MCF 10A (cell line): ENCODE measurements at places on chromosomes 11 and 22.

DNA sequence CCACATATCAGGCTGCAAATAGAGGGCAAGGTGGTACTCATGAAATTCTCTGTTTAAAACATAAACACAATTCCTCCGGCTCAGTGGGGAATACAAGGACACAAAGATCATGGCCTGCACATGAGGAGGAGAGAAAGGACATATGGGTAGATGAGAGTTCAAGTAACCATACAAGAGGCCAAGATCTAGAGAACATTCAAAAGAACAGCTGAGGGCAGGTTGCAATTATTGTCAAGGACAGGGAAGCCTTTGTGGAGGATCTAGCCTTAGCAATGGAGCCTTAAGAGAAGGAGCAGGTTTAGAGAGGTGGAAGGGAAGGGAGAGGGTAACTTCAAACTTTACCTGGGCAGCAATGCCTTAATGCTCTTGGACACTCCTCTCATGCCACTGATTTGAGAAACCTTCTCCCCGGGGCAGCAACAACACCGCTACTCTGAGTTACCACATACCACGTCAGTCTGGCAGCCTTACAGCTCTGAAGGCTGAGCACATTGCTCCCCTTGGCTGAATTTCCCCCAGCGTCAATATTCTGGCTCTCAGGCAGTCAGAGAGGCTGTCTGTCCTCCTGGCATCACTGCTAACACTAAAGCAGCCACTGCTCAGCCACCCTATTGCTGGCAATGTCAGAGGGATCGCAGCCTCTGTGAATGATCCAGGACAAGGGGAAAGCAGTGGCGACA, 55.5 kb downstream of the CLPB start:
- no peaks in the 10 kb centered on the region for H3K4me1 ChIP-seq
- H3K36me3 ChIP-seq, result no peaks in the 10 kb centered on the region
- H3K27me3 ChIP-seq, result no peaks in the 10 kb centered on the region
- no peak for DNase-seq

- no peak overlapping the region for H3K4me3 ChIP-seq
- H3K4me1 ChIP-seq, result peaks cover 23% of the 10 kb centered on the region
- peaks cover 41% of the 10 kb centered on the region for H3K36me3 ChIP-seq
- no peaks in the 10 kb centered on the region for H3K27me3 ChIP-seq
- no peak for DNase-seq
- peak overlapping the region; percentile 39 for H3K27ac ChIP-seq
Observed at GRCh38 chr22:27881421-27881820, 37.6 kb downstream of the PITPNB start.

- H3K36me3 ChIP-seq, result no peaks in the 10 kb centered on the region
- H3K4me3 ChIP-seq, result no peak overlapping the region
- H3K27me3 ChIP-seq, result no peaks in the 10 kb centered on the region
- DNase-seq, result no peak
- no peak overlapping the region for H3K27ac ChIP-seq
- peaks cover 7% of the 10 kb centered on the region for H3K4me1 ChIP-seq
Observed at GRCh38 chr11:111370902-111371578, 8.0 kb downstream of the POU2AF1 start.

GRCh38 chr22:26828311-26828710, 170.9 kb downstream of the MIAT start:
- H3K4me1 ChIP-seq, result no peaks in the 10 kb centered on the region
- no peaks in the 10 kb centered on the region for H3K36me3 ChIP-seq
- no peak overlapping the region for H3K27ac ChIP-seq
- no peak overlapping the region for H3K4me3 ChIP-seq

DNA sequence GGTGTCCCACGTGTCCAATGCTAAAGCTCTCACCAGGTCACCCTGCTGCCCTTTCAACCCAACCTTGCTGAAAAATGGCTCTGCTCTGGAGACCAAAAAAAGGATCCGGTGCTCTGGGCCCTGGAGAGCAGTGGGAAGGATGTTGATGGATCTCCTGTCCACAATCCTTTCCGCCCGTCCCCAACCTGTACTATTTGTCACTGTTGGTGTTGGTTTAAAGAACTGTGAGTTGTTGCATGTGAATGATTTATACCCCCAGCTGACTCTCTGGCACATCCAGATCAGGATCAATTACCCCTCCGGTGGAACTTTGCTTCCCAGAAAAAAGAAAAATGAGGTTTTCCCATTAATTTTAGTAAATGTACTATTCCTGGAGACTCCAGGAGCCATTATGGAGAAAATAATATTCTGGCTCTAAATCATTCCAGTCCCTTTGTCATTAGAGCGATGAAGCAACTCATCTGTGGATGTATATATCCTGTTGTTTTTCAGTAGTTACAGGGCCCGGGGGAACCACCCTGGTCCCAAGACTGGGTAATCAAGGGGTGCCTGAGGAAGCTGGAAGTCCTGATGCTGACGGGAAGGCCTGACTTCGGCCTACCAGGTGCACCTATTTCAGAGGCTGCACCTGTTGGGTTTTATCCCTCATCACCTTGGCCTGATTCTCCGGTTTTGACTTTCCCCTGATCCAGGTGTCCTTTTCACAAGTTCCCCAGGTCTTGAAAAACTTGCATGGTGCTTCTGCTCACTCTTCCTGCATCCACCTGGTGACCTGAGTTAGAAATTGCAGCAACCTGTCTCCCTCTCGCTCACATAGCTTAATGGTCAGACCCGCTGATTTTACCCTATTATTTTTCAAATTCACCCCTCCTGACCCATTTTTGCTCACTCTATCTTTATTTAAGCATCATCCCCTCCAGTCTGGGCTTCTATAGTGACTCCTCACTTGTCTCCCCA, 209.2 kb upstream of the SEZ6L start:
- no peak for DNase-seq
- H3K4me3 ChIP-seq, result no peak overlapping the region
- H3K27me3 ChIP-seq, result peaks cover 39% of the 10 kb centered on the region
- no peaks in the 10 kb centered on the region for H3K4me1 ChIP-seq
- H3K36me3 ChIP-seq, result peaks cover 5% of the 10 kb centered on the region

DNA sequence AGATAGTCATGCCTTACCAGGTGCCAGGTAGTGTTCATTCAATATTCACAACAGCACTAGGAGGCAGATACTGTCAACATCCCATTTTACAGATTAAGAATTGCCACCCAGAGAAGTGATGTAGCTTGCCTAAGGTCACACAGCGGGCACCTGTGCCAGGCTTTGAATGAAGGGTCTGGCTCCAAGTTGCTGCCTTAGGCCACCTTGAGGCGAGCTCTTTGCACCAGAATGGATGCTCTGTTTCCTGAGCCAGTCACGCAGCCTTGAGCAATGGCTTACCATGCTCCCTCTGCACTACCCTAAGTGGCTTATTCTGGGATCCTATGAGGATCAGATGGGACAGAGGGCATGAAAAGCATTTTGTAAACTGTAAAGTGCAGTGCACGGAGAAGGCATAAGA, 25.1 kb upstream of the TIMP3 start:
- H3K27ac ChIP-seq, result no peak overlapping the region
- no peaks in the 10 kb centered on the region for H3K36me3 ChIP-seq
- no peak for DNase-seq
- peaks cover 11% of the 10 kb centered on the region for H3K4me1 ChIP-seq

DNA sequence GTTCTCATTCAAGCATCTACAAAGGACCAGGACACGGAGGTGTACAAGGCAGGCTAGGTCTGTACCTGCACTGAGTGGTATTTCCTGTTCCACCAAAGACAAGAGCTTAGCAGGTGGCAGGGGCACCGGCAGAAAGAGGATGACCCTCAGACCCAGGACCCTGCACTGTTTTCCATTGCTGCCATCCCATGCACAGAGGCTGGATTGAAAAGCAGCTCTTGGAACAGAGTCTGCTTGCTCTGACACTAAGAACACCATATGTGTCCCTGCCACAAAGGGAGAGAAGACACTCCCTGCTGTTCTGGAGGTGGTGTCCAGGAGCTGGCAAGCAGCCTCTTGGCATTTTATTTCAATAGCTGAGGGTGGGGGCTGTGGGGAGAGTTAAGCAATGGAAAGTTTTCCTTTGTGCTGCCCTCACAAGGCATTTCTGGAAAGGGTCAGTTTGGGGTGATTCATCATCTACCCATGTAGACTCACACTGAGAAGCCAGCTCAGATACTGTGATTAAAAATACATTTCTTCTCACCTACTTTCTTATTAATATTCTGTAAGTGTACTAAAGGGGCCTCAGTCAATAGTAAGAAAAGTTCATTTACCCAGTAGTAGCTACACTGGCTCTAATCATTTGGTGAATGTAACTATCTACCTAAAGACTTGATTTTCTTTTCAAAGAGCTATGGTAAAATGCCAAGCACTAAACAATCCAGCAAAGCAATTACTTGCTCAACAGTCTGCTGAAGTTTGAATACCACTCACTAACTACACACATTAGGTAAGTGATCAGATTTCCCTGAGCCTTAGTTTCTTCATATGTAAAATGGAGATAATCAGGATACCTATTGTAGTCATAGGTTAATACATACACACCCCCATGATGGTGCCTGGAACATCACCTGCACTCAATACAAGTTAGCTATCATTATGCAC, 55.2 kb downstream of the SLC1A2 start:
- H3K4me1 ChIP-seq, result peaks cover 47% of the 10 kb centered on the region
- no peaks in the 10 kb centered on the region for H3K36me3 ChIP-seq

GRCh38 chr11:106326087-106326486, 248.6 kb downstream of the AASDHPPT start:
- H3K36me3 ChIP-seq, result peaks cover 7% of the 10 kb centered on the region
- H3K27me3 ChIP-seq, result no peaks in the 10 kb centered on the region

DNA sequence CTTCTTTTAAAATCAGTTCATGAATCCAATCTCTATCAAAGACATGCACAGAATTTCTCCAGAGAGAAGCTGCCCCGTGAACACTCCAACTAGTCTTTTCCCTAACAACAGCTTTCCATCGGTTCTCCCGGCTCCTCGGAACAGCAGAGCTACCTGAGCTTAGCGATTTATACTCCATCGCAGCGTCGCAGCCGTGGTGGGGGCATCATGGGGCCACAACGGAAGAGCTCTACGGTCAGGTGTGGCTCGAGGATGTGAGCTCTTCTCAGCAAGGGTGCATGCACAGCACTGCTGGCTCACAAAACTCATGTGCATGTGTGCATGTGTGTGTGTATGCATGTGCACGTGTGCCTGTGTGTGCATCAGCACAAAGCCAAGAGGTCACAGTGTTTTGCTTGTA, 11.7 kb upstream of the MOB2 start:
- DNase-seq, result no peak
- H3K4me3 ChIP-seq, result no peak overlapping the region
- peaks cover 18% of the 10 kb centered on the region for H3K36me3 ChIP-seq
- H3K27me3 ChIP-seq, result no peaks in the 10 kb centered on the region

DNA sequence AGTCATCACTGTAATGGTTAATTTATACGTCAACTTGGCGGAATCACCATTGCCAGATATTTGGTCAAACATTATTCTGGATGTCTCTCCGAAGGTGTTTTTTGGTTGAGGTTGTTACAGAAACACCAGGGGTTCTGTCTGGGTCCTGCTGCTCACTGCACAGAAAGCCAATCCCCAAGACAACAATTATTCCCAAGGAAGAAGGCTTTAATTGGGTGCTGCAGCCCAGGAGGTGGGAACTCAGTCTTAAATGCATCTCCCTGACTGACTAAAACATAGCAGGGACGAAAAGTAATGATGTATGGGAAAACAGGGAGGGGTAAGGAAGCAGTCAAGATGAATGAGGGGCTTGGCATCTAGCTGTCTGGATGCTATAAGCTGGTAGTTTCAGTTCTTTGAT, 331.3 kb downstream of the TBC1D22A start:
- no peak overlapping the region for H3K27ac ChIP-seq
- H3K4me3 ChIP-seq, result no peak overlapping the region
- peaks cover 31% of the 10 kb centered on the region for H3K4me1 ChIP-seq

DNA sequence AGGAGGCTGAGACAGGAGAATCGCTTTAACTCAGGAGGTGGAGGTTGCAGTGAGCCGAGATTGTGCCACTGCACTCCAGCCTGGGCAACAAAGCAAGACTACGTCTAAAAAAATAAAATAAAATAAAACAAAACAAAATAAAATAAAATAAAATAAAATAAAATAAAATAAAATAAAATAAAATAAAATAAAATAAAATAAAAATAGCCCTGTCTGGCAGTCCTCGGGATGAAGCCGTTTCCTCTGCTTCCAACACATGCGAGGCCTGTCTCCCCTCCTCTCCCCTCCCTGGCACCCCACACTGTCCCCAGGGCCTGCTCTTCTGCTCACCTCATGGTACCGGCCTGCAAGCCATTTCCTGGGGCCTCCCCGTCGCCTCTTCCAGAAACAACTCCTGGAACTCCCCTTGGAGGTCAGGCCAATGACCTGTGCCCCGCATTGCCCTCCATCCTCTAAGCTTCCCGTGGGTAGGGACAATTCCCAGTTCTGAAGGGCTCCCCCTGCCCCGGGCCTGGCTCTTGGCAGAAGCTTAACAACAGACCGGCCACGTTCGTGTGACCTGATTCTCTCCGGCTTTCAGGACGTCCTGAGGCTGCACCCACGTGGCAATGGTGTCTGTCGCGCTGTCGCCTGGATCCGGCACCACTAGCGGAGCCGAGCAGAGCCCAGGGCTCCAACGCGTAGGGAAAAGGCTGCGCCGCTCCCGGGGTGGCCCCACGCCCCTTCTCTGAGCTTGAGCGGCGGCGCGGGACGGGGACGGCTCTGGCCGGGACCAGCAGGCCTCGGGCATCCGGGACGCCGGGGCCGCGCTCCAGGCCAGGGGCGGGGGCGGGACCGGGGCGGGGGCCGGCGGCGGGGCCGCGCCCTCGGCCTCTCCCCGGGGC, 456 bp upstream of the PARVB start:
- peaks cover 19% of the 10 kb centered on the region for H3K4me1 ChIP-seq
- no peaks in the 10 kb centered on the region for H3K27me3 ChIP-seq
- peak; percentile 8 for DNase-seq

DNA sequence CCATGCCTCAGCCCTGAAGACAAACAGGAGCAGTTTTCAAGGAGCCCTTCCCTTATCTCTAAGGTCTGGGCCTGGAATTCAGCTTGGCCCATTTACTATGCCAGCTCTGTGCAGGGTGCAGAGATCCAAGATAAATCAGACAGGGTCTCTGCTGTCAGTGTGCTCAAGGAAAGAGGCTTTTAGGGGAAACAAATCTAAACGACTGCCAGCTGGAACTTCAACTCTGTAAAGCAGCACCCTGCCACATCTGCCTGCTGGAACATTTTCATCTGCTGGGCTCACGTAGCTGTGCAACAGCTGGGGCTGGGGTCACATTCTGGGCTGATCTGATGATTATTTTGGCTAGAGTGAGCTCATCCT, 19.8 kb upstream of the EHF start:
- no peak overlapping the region for H3K27ac ChIP-seq
- H3K4me3 ChIP-seq, result no peak overlapping the region
- no peaks in the 10 kb centered on the region for H3K36me3 ChIP-seq
- H3K4me1 ChIP-seq, result peaks cover 36% of the 10 kb centered on the region
- no peaks in the 10 kb centered on the region for H3K27me3 ChIP-seq

- peak overlapping the region; percentile 27 for H3K27ac ChIP-seq
- H3K27me3 ChIP-seq, result no peaks in the 10 kb centered on the region
- H3K36me3 ChIP-seq, result peaks cover 84% of the 10 kb centered on the region
- peak; percentile 87 for DNase-seq
- H3K4me3 ChIP-seq, result no peak overlapping the region
Observed at GRCh38 chr11:62593434-62594044, 2.2 kb upstream of the TUT1 start.

GRCh38 chr22:45799291-45799690, 127.7 kb downstream of the ATXN10 start:
- peaks cover 6% of the 10 kb centered on the region for H3K4me1 ChIP-seq
- H3K4me3 ChIP-seq, result no peak overlapping the region
- no peak for DNase-seq
- no peaks in the 10 kb centered on the region for H3K27me3 ChIP-seq
